NCI-H2171 (cell line): ENCODE measurements at places on chromosomes 4 and X.

GRCh38 chrX:41081821-41082220, 3.4 kb upstream of the USP9X start:
- no peak for DNase-seq

DNA sequence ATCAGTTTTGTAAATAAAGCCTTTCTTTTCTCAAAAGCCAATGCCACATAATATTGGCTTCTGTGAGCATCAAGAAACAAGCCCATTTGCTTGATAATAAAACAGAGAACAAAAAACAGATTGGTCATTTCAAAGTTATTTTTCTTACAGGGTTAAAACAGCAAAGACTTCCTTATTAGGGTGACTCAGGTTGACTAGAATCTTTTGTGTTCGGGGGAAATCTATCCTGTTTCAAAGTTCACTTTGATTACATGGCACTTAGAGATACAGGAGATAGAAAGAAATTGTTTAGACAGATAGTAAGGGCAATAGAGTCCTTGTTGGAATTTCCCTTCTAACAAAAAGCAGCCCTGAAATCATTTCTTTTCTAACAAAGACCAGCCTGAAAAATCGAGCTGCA, 170.0 kb upstream of the GLRA2 start:
- DNase-seq: no peak

DNA sequence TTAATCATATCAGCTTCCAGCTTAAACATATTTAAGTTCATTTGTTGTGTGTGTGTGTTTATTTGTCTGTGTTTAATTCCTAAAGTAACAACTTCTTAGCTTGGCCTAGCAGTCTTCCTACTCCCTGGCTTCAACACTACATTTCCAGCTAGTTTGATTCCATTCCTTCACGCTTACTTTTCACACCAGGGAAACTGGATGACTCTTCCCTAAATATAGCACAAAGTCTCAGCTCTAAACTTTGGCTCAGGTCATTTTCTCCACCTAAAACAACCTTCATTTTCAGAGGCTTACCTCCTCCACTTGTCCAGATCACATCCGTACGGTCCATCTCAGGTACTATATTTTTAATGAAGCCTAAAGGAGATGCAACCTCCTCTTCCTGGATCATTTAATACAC, 94.4 kb downstream of the KCTD8 start:
- DNase-seq: no peak

GRCh38 chrX:20128670-20129069, 12.0 kb upstream of the MAP7D2 start:
- DNase-seq: no peak

DNA sequence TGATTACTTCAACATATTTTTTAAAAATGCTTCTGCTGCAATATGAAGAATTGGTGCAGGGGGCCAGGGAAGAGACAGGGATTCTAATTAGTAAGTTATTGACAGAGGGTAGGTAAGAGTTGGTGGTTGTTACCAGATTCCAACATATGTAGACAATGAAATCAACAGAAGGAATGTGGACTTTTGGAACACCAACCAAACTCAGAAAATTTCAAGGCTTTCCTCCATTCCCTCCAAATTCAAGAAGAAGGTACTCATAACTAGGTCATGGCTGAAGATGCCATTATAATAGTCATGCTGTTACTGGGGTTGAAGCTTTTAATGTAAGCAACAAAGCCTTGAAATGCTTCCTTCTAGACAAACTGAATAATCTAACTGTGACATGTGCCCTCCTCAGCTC, 22.9 kb upstream of the CXCL13 start:
- no peak for DNase-seq

- DNase-seq: no peak
Measured at GRCh38 chr4:153220682-153221395, 16.6 kb downstream of the TRIM2 start.

DNA sequence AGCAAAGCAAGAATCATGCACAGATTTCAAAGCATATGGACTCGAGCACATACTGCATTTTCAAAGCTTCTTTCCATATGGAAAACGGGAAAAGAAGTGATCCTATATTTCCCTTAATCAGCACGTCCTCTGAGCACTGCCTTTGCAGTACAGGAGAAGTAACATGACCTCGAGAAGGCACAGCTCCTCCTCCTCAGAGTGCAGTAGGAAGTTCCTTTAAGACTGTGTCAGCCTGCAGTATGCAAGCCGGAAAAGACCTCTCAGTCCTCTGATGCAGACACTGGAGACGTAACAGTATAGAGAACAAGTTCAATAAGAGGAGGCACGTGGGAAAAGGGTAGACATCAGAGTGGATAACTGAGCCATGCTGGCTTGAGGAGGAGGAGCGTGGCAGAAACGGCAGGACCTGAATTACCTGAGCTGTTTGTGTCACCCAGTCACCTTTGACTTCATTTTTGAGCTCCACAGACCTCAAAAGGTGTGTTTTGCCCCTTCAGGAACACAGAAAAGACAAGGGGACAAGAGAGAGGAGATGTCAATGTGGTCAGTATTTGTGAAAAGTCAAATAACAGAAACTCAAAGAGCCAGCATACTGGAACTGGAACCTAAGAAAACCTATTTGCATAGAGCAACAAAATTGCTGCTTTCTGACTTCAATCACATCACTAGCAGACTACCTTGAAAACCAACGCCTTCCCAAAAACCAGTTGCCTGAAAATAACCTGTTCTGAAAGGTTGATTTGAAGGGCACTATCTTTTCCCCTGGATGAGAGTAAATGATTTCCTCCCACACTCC, 20.8 kb downstream of the IRF2 start:
- no peak for DNase-seq

GRCh38 chrX:26032111-26032912, 105.8 kb upstream of the MAGEB18 start:
- DNase-seq: no peak

DNA sequence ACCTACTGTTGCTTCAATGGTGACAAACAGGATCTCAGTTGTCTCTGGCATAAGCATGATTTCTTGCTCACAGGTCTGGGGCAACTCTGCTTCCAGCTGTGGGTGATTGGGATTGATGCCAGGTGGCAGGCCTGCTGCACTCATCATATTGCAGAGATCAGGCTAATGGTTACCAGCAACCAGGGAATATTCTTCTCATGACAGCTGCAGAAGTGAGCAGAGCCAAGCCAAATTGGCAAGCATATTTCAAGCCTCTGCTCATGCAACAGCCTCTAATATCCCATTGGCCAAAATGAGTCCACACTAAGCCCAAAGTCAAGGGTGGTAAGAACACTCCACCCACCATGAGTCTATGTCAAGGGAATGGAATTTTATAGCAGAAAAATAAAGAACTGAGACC, 26.7 kb upstream of the TBC1D19 start:
- DNase-seq: no peak

- DNase-seq: no peak
Measured at GRCh38 chrX:23884427-23885024, 23.2 kb downstream of the APOO start.

GRCh38 chrX:69287095-69287494, 121.8 kb upstream of the PJA1 start:
- DNase-seq: no peak

DNA sequence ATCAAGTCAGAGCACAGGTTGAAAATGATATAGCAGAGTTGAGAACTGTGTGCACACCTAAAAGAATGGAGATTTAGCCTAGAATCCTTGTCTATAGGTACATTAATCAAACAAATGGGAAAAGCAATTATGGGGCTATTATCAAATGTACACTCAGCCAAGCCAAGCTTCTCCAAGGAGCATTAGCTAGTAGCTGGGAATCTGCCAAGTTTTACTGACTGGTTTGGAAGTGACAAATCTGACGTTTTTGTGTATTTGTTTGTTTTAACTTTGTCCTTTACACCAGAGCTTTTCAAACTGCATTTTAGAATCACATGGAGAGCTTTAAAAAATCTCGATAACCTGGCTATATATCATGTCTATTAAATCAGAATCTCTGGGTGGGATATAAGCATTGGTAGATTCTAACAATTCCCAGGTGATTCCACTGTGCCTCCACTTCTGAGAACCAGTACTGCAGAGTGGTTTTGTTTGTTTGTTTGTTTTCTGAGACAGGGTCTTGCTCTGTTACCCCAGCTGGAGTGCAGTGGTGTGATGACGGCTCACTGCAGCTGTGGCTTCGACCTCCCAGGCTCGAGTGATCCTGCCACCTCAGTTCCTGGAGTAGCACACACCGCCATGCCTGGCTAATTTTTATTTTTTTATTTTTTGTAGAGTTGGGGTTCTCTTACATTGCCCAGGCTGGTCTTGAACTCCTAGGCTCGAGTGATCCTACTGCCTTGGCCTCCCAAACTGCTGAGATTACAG, 279.8 kb downstream of the UNC5C start:
- DNase-seq: no peak

DNA sequence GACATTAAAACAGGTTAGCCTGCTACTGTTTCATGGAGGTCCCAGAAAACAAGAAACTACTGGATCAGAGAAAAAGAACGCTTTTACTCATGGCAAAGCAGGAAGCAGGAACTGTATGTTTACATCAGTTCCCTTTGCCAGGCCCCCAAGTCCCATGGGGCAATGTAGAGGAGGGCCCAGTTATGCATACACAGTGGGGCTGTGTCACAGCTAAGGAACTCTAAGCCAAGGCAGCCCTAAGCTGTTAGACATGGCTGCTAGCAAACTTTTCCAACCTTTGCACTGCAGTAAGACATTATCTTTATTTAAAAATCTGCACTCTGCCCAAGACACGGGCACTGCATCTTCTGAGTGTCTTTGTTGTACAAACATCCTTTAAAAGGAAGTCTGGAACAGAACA, 975.8 kb downstream of the C4orf33 start:
- DNase-seq: no peak

- DNase-seq: no peak
Measured at GRCh38 chrX:155968791-155969190, 28.7 kb upstream of the IL9R start.

GRCh38 chr4:155543126-155543765, 123.4 kb upstream of the GUCY1A1 start:
- no peak for DNase-seq

- DNase-seq: no peak
Measured at GRCh38 chr4:8300832-8301231, 31.3 kb downstream of the HTRA3 start.

DNA sequence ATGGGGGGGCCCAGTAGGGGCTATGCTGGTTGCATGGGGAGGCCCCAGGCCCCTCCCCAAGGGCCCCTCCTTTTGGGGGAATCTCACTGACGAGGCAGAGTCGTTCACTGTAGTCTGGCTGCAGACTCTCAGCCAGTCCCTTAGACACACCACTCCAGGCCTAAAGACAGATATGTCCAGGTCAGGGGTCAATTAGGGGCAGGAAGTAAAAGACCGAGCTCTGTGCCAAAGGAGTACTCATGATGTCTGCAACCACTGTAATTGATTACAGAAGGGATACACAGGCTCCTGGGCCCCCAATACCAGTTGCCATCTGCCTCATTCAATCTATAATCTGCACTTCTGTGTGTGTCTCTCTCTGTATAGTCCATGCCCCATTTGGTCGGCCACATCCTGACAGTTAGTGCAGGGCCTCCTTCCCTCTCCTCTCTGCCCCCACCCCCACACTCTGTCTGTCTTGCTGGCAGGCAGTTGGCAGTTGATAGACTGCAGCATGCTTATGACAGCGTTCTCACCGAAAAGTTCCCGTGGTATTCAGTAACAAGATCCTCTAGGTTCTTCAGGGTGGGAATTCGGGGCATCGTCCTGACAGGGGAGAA, 1.3 kb upstream of the CXorf65 start:
- no peak for DNase-seq

DNA sequence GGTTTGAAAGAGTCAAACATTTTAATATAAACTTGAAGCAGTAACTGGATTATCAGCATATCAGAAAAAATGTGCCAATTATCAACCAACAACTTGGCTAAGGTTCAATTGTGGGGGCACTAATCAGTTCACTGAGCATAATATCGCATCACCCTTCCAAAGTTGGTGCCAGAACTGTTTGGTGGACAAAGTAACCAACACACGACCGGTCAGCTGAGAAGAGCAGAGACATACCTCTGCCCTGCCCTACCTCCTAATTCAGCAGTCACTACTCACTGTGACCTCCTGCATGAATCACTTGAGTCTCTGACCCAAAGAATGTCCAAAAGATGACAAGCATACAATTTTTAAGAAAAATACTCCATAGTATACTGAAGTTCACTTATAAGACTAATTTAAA, 53.2 kb downstream of the TSPAN5 start:
- no peak for DNase-seq

DNA sequence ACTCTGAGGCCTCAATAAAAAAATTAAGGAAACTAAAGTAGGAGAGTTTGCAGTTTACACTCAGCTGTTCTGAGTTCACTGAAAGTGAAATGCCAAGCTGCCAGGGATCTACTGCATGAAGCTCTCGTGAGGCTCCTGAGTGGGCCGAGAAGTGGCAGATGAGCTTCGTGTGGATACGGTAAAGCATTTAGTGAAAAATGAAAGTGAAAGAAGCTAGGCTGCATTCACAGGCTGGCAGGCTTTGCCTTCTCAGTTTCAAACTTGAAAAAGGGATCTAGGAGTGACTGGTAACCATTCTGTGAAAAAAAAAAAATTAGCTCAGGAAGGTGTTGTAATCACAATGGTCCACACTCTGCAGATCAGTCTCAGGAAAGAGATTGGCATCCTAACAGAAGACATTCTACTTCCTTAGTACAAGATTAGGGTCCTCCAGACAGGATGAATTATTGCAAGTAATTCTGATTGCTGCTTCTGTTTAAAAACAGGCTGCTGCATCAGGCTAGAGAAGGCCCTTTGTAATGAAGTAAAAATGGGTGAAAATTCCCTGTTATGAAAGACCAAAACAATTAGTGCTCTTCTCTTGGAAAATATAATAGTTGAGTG, 679.9 kb downstream of the RPA4 start:
- no peak for DNase-seq

DNA sequence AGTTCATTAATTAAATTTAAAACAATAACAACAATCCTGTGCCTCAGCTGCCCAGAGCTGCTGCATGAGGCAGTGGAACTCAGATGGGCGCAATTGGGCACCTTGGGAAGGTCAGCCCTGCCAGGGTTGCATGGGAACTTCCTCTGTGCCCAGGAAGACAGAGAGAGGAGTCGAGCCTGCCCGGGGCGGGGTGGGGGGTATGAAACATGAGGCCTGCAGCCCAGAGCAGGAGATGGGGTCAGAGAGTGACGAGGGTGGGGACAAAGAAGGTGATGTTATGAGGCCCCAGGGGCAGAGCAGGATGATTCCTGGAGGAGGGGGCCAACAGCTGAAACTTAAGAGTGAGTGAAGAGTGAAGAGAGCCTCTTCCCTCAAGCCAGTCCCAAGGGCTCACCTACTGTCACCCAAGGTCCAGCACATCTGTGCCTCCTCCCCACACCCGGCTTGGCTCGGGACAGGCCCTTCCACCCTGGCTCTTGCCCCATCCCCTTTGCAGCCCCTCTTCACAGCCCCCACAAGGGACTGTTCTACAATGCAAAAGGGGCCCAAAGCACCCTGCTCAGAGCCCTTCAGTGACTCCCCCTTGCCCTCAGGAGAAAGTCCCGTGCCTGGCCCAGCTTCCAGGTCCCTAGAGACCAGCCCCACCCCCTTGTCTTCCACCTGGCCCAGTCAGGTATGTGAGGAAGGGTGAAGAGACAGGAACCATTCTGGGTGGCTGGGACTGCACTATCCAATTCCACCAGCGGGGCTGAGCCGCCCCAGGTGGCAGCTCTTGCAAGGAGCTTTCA, 31.4 kb downstream of the HMX1 start:
- no peak for DNase-seq
